HCT116 (cell line): ENCODE measurements at places on chromosomes 7 and 10.

GRCh38 chr7:151062399-151063211, 3.2 kb downstream of the SLC4A2 start:
- peak overlapping the region; percentile 81 for H3K4me3 ChIP-seq
- H3K27ac ChIP-seq, result peak overlapping the region; percentile 87
- H3K27me3 ChIP-seq, result no peaks in the 10 kb centered on the region
- H3K4me1 ChIP-seq, result peaks cover 22% of the 10 kb centered on the region

DNA sequence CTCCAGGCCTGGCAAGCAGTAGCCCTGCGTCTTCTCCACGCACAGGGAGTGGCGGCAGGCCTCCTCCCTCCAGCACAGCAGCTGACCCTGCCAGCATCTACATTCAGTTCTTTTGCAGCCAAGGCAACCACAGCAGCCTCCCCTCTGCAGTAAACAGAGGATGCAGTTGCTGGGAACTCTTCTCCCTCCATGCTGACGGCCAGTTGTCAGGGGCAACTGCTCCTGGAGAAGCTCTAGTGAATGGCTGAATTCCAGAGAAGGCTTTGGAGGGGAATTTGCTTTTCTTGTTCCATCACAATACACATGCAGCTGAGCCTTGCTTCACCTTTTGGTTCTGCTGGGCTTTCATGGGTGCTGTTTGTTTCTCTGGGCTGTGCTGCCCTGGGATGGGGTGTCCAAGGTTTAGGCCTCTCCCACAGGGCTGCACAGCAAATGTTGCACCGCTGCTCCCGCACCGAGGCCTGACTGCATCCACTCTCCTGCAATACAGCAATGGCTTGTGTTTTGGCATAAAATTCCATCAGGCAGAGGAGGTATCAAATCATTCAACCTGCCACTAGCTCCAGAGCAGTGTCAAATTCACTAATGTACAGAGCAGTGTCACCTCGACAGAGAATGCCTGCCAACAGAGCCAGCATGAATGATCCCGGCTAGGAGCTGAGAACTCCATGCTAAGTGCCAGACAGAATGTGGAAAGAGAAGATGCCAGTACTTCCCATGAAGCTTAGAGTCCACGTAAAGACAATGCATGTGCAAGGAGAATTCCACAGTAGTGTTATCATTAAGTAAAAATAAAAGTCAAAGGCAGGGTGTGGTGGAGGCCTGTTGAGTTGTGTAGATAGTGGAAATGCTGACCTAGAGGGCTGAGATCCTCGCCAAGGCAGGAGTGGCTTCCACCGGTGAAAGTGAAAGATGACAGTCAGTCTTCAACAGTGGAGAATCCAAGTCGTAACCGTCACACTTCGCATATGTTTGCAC, 399.6 kb downstream of the DPP6 start:
- H3K4me3 ChIP-seq, result no peak overlapping the region
- no peak overlapping the region for H3K27ac ChIP-seq
- H3K36me3 ChIP-seq, result no peaks in the 10 kb centered on the region
- DNase-seq, result no peak
- H3K4me1 ChIP-seq, result no peaks in the 10 kb centered on the region

GRCh38 chr10:6648894-6649720, 69.0 kb upstream of the PRKCQ start:
- no peak for DNase-seq
- H3K27ac ChIP-seq, result no peak overlapping the region
- H3K4me1 ChIP-seq, result no peaks in the 10 kb centered on the region
- peaks cover 45% of the 10 kb centered on the region for H3K27me3 ChIP-seq

- no peak for DNase-seq
- no peaks in the 10 kb centered on the region for H3K4me1 ChIP-seq
- no peaks in the 10 kb centered on the region for H3K36me3 ChIP-seq
- H3K27me3 ChIP-seq, result no peaks in the 10 kb centered on the region
- no peak overlapping the region for H3K4me3 ChIP-seq
- H3K27ac ChIP-seq, result no peak overlapping the region
Measured at GRCh38 chr10:74875966-74876365, 49.6 kb downstream of the KAT6B start.

- DNase-seq, result no peak
- H3K27me3 ChIP-seq, result no peaks in the 10 kb centered on the region
- no peak overlapping the region for H3K27ac ChIP-seq
- H3K4me3 ChIP-seq, result no peak overlapping the region
- H3K36me3 ChIP-seq, result no peaks in the 10 kb centered on the region
Measured at GRCh38 chr7:94170836-94171235, 166.7 kb upstream of the BET1 start.

DNA sequence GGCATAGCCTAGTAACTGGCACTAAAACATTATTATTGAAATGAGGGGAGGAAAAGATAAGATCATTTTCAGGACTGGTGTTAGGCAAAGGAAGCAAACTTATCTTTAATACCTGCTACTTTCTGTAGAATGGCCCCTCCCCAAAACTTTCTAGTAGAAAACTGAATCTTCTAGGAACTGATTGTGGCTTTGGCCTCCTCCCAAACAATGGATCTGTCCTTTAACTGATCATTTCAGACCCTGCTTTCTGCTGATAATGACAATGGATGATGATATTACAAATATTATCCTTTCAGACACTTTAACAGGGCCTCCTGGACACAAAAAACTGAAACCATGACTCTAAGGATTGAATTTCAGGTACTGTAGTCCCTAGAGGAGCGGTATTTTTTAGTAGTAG, 55.1 kb downstream of the EZH2 start:
- H3K4me3 ChIP-seq, result no peak overlapping the region
- peaks cover 33% of the 10 kb centered on the region for H3K36me3 ChIP-seq
- no peaks in the 10 kb centered on the region for H3K27me3 ChIP-seq
- H3K4me1 ChIP-seq, result no peaks in the 10 kb centered on the region
- H3K27ac ChIP-seq, result no peak overlapping the region

DNA sequence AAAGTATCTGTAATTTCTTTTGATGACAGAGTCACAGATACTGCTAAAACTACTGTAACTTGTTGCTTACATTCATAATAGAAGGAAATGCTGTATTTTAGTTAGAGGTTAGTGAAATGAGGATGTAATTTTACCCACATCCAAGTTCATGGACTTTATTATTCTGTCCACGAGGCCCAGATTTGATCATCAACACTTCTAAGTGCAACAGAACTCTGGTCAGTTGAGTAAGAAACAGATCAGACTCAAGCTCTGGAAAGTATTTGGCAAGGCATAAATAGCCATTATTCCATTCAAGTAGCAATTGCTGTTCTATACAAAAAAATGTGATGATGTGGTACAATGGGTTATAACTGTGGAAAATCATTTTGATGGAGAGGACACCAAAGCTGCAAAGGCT, 22.3 kb downstream of the ACADSB start:
- no peak for DNase-seq
- no peak overlapping the region for H3K4me3 ChIP-seq
- H3K4me1 ChIP-seq, result no peaks in the 10 kb centered on the region
- H3K27me3 ChIP-seq, result no peaks in the 10 kb centered on the region

DNA sequence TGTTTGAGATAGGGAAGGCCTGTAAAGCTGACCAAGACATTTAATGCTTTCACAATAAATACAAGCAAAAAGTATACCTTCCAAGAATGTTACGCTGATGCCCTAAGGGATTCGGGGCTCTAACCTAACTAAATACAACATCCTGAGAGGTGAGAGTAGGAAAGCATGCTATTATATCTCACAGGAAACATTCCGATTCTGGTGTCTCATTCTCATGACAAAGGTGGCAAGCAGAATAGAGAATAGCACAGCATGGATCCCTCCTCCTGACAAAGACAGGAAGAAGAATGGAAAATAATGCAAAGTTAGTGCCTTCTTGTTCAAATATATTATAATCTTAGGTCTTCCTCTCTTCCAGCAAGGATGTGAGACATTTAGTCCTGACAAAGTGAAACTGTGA, 504.3 kb downstream of the TFEC start:
- no peak overlapping the region for H3K4me3 ChIP-seq
- no peaks in the 10 kb centered on the region for H3K4me1 ChIP-seq
- H3K27ac ChIP-seq, result no peak overlapping the region
- H3K27me3 ChIP-seq, result no peaks in the 10 kb centered on the region

DNA sequence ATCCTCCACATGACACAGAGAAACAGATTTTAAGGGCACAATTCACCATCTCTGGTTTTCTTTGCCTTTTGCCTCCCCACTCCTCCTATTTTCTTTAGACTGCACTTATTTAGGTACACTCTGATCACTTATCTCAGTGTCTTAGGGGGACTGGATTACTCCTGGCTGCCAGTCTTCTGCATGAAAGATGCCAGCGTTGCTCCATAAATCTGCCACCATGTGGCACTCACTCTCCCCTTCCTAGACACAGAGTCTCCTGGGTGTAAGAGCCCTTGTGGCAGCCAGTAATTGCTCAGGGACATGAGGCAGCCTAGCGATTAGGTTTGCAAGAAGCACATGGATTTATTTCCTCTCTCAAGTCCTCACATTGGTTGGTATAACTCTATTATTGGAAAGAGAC, 34.5 kb upstream of the RBM20 start:
- DNase-seq, result peak; percentile 15
- no peak overlapping the region for H3K27ac ChIP-seq
- peaks cover 15% of the 10 kb centered on the region for H3K36me3 ChIP-seq
- peaks cover 9% of the 10 kb centered on the region; the same call in 1 of the 2 replicates for H3K4me1 ChIP-seq
- no peak overlapping the region for H3K4me3 ChIP-seq

DNA sequence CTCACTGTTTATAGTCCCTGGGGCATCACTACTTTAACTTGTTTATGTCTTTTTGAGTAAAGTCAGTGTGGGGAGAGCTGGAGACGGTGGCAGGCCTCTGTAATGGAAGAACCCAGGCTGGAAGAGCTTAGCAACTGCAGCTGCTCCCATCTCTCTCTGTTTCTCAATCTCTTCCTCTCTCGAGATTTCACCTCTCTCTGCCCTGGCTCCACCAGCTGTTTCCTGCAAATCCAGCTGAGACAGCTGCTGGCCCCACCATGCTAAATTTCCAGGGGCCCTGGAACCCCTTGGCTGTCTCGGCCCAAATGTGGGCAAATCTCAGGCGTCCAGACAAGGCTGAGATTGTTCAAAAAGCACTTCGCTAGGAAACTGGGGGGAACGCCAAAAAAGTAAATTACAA, 25.8 kb upstream of the SLF2 start:
- H3K27ac ChIP-seq, result no peak overlapping the region
- no peak for DNase-seq
- peaks cover 32% of the 10 kb centered on the region for H3K4me1 ChIP-seq
- H3K27me3 ChIP-seq, result no peaks in the 10 kb centered on the region

- no peak overlapping the region for H3K4me3 ChIP-seq
- no peaks in the 10 kb centered on the region for H3K36me3 ChIP-seq
- no peak for DNase-seq
- H3K4me1 ChIP-seq, result no peaks in the 10 kb centered on the region
Measured at GRCh38 chr10:128298587-128298986, 172.4 kb upstream of the MKI67 start.

DNA sequence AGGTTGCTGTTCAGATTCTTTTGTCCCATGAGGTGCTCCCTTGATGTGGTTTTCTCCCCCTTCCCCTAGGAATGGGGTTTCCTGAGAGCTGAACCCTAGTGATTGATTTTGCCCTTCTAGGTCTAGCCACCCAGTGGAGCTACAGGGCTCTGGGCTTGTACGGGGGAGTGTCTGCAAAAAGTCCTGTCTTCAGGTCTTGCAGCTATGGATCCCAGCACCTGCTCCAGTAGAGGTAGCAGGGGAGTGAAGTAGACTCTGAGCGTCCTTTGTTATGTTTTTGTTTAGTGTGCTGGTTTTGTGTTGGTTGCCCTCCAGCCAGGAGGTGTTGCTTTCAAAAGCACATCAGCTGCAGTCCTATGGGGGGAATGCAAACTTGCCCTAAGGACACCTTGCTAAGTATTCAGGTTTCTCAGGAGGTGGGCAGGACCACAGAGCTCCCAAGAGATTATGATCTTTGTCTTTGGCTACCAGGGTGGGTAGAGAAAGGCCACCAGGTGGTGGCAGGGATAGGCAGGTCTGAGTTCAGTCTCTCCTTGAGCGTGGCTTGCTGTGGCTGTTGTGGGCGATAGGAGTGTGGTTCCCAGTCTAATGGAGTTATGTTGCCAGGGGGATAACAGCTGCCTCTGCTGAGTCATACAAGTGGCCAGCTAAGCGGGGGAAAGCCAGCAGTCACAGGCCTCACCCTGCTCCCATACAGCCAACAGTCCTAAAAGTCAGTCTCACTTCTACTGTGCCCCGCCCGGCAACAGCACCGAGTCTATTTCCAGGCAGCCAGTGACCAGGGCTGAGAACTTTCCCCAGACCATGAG, 92.4 kb upstream of the JCAD start:
- peaks cover 8% of the 10 kb centered on the region; the same call in 1 of the 2 replicates for H3K4me1 ChIP-seq
- no peak overlapping the region for H3K27ac ChIP-seq
- H3K4me3 ChIP-seq, result no peak overlapping the region
- no peaks in the 10 kb centered on the region for H3K27me3 ChIP-seq

DNA sequence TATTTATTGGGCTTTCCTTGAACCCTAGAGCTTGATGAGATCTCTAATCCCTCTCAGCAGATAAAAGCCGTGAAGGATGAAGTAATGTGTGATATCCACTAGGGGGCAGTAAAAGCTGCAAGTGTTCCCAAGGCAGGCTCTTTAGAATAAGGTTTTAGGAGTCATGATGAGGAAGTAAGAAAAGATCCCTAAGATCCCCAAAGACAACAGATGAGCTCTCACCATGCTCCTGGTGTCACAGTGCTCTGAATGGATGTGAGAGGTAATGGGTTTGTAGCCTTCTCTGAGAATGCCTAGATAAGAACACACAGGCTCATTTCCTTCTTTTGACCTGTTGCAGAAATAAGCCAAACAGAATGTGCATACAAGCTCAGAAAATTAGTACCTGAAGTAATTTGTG, 70.4 kb upstream of the ITPRID1 start:
- H3K27me3 ChIP-seq, result peaks cover 28% of the 10 kb centered on the region; the same call in 1 of the 2 replicates
- H3K27ac ChIP-seq, result no peak overlapping the region
- no peak overlapping the region for H3K4me3 ChIP-seq

GRCh38 chr10:131703941-131704340, 196.9 kb upstream of the PPP2R2D start:
- no peaks in the 10 kb centered on the region for H3K27me3 ChIP-seq
- no peak for DNase-seq
- H3K4me3 ChIP-seq, result no peak overlapping the region

DNA sequence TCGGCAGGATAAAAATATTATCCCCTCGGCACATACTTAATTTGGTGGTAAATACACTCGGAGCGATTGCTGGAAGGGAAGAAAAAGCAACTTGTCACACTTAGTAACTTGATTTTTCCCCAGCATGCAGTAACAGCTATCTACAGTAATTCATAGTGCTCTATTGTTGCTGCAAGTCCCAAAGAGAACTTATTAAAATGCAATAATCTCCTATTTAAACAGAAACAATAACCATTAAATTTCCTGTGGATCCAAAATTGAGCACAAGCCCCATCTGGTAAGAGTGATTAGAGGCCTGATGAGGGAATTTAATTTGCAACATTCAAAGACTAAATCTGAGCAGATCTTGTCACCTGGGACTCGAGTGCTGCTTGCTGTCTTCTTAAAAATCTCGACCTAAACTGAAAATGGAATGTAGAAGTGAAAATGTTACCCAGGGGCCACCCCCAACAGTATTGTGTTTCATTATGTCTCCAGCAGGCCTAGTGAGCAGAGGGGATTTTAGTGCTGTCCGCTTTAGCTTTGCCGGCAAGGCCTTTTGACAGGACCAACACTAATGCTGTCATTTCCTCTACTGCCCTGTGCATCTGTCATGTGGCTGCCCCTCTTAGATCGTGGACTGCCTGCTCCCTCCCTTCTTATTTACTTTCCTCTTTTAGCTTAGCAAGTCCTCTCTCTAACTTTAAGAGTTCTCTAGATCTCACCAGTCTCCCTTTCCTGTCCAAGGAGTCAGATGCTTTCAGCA, 639.7 kb downstream of the AUTS2 start:
- DNase-seq, result no peak
- H3K4me1 ChIP-seq, result no peaks in the 10 kb centered on the region
- H3K4me3 ChIP-seq, result no peak overlapping the region
- H3K27ac ChIP-seq, result no peak overlapping the region

GRCh38 chr7:67637023-67637358, 640.4 kb downstream of the TYW1 start:
- DNase-seq, result no peak
- no peaks in the 10 kb centered on the region for H3K27me3 ChIP-seq
- no peaks in the 10 kb centered on the region for H3K36me3 ChIP-seq
- H3K27ac ChIP-seq, result no peak overlapping the region
- H3K4me1 ChIP-seq, result no peaks in the 10 kb centered on the region
